ENCODE measurements at places on chromosomes 7 and 10.

DNA sequence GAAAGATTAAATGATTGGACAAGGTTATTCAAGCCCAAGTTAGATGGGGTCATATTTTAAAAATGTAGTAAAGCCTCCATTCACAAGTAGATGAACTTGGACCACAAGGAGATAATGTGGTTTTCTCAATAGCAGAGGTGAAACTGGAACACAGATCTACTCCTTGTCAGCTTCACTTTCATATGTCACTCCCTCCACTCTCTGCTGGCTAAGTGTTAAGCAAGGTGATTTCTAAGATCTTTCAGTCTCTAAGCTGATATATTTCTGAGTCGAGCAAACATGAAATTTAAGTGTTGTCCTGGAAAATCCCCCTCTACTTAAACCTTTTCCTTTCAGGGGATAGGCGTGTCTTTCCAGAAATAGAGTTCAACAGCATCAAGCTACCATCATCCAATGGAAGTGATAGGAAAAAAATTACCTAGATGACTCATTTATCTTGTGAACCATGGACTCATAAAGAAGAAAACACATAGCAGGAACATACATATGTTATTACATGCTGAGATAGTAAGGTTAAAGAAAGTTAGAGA, 275.0 kb downstream of the PTEN start:
- DNase-seq: no peak

DNA sequence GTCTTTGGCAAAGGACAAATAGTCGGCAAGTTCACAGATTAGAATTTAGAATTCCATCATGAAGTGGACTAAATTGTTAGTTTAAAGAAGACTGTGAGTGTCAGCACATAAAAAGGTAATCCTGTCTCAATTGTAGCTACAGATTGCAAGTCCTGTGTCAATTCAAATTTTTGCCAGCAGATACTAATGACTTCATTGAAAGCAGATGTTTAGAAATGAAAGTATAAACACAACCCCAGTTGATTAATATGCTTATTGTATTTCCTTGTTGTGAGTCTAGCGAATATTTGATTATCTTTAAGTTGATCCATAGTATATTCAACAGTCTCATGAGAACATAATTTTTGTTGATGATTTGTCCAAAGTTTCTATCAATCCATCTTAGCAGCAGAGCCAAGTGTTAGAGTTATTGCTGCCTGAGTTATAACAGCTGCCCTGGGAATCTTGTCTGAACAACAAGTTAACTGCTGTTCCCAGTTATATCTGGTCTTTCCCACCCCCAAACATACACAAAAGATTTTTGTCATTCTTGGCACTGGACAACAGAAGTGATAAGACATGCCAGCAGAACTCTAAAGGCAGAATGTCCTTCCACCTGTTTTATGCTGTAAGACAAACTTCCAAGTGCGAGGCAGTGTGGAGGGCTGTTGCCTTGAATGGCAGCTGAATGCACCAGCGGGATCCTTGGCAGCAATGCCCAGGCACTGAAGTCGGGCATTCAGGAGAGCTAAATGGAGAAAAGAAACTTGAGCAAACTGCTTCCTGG, 21.3 kb upstream of the HERPUD2 start:
- no peak for DNase-seq

DNA sequence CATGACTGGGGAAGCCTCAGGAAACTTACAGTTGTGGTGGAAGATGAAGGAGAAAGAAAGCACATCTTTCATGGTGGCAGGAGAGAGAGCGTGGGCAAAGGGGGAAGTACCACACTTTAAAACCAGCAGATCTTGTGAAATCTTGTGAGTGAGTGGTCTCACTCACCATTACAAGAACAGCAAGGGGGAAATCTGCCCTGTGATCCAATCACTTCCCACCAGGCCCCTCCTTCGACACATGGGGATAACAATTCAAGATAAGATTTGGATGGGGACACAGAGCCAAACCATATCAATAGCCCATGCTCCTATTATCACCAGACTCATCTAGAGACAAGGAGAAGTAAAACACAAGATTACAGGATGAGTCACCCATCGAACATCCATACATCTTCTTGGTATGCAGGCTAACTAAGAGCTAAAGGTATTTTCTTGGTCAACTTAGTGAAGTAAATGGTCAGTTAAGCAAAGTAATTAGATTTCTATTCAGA, 55.3 kb upstream of the YAE1 start:
- DNase-seq: no peak

DNA sequence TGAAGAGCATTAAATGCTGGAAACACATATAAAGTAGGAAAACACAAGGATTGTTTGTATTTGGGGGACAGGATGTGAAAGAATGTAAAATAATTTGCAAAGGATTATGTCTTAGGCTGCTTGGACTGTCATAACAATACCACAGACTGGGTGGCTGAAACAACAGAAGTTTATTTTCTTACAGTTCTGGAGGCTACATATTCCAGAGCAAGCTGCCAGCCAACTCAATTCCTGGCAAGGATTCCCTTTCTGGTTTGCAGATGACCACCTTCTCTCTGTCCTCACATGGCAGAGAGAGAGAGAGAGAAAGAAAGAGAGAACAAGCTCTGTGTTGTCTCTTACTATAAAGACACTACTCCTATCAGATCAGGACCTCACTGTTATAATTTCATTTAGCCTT, 8.8 kb upstream of the LAMB4 start:
- DNase-seq: no peak

GRCh38 chr10:64486149-64486548, 964.9 kb downstream of the REEP3 start:
- no peak for DNase-seq

GRCh38 chr7:104480529-104480928, 152.1 kb downstream of the LHFPL3 start:
- peak; percentile 77 for DNase-seq

DNA sequence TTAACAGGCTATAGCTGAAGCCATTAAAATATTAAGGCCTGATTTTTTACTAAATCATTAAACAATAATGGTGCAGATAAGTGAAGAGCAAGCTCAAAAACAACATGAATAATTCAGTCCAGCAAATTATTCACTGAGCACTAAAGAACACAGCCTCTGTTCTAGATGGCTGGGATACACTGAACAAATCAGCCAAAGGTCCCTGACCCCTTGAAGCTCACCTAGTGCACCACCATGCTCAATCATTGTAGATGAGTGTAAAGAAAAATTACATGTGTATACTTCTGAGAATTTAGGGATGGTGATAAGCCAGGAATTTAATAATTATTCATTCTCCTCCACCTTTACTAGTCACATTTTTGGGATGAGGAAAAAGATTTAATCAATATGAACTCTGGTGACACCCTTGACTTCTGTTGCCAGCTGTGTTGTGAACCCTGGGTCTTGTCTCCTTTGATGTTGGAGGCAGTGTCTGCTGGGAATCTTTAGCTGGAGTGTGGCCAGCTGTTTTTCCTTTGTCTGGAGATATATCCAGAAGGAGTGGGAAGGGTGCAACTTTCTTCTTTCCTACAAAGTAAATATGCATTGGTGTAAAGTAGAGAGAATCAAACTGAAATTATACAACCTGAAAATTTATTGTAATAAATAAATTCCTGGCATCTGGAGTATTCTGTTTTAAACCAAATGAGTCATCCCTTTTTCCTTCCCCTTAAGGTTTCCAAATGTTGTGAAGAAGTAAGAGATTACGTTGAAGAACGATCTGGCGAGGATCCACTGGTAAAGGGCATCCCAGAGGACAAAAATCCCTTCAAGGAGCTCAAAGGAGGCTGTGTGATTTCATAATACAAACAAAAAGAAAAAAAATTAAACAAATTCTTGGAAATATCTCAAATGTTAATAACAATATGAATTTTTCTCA, 4.0 kb downstream of the GNGT1 start:
- DNase-seq: no peak
